ENCODE measurements at places on chromosomes 2 and 18. TPM values are rescaled to one million over a fixed set of nuclear protein-coding genes. Genes with fewer than 3 reads are reported as not detected.
A peak's percentile ranks its signal among the peaks of the same experiment; 100 is the strongest.

The ANKRD29 gene
- polyA plus RNA-seq, result 0.92 TPM

The DPP4 gene
- polyA plus RNA-seq, result 0.09 TPM

The G6PC2 gene
- polyA plus RNA-seq, result not detected

The ALPG gene
- not detected for polyA plus RNA-seq

The SLC8A1 gene
- 103 TPM for polyA plus RNA-seq

The IL1B gene
- polyA plus RNA-seq, result not detected

The EML4 gene
- 45.5 TPM for polyA plus RNA-seq

The NUP35 gene
- 19.7 TPM for polyA plus RNA-seq

DNA sequence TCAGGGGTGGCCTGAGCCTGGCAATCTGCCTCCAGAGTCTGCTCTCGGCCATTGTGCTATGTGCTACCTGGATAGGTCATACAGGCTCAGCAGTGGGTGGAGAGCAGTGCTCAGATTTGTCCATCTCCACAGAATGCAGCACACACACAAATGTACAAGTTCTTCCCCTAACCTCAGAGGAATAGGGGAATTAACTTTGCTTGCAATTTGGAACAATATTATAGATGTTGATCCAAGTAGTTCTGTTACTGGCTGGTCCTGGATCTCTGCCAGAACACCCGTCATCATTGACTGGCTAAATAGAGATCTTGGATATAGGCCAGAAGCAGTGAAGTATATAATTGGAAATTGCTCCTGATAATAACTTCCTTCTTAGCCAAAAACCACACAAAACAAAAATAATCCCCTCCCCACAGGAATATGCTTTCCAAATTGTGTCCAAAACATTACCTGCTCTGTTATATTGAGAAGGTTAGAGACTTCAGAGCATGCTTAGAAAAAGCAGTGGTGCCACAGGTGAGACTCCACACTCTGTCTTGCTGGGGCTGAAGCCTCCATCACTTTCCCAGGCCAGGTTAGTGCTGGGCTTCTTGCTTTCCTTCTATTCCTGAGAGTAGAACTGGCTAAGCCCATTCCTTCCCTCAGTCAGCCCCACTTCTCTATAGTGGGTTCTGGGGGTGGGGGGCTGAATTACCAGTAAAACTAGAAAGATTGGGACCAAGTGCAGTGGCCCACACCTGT, 38.8 kb downstream of the NCAPH start:
- H3K27me3 ChIP-seq, result no peaks in the 10 kb centered on the region
- no peaks in the 10 kb centered on the region for H3K4me1 ChIP-seq
- no peaks in the 10 kb centered on the region for H3K36me3 ChIP-seq
- peak; percentile 11 for DNase-seq

GRCh38 chr18:58761241-58761969, 90.1 kb downstream of the MALT1 start:
- no peak for DNase-seq
- H3K27ac ChIP-seq, result peak overlapping the region; percentile 18
- no peaks in the 10 kb centered on the region for H3K27me3 ChIP-seq
- H3K4me1 ChIP-seq, result peaks cover 20% of the 10 kb centered on the region
- H3K4me3 ChIP-seq, result no peak overlapping the region

GRCh38 chr2:36569267-36569856, 28.6 kb downstream of the FEZ2 start:
- peaks cover 24% of the 10 kb centered on the region for H3K4me1 ChIP-seq
- no peaks in the 10 kb centered on the region for H3K36me3 ChIP-seq
- no peak overlapping the region for H3K27ac ChIP-seq
- no peaks in the 10 kb centered on the region for H3K27me3 ChIP-seq
- DNase-seq, result no peak

GRCh38 chr18:27007880-27008279, 142.4 kb upstream of the AQP4 start:
- no peaks in the 10 kb centered on the region for H3K4me1 ChIP-seq
- H3K4me3 ChIP-seq, result no peak overlapping the region
- no peaks in the 10 kb centered on the region for H3K27me3 ChIP-seq
- H3K36me3 ChIP-seq, result no peaks in the 10 kb centered on the region
- H3K27ac ChIP-seq, result no peak overlapping the region
- DNase-seq, result no peak

DNA sequence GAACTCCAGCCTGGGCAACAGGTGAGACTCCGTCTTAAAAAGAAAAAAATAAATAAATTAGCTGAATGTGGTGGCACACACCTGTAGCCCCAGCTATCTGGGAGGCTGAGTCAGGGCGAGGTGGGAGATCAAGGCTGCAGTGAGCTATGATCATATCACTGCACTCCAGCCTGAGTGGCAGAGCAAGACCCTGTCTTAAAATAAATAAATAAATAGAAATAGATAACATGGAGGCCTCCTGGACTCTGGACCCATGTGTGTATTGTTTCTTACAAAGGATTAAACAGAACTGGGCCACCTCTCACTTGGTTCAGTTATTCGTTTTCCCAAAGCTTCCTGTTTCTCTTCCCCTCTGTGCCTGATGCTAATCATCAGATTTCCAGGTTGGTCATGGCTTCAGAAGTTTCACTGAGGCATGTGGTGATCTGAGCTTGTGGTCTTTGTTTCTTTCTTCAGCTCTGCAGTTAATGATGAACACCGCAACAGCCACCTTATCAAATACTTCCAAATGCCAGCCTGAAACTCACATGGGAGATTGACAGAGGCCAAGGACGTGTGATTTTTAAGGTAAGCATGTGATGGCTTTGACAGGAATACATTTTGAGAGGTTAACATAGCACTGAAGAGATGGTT, 83.3 kb upstream of the MAP4K4 start:
- H3K27me3 ChIP-seq, result no peaks in the 10 kb centered on the region
- no peak for DNase-seq
- no peak overlapping the region for H3K27ac ChIP-seq
- no peaks in the 10 kb centered on the region for H3K36me3 ChIP-seq
- H3K4me3 ChIP-seq, result no peak overlapping the region
- no peaks in the 10 kb centered on the region for H3K4me1 ChIP-seq

GRCh38 chr2:150674283-150674682, 186.8 kb upstream of the RND3 start:
- no peaks in the 10 kb centered on the region for H3K36me3 ChIP-seq
- H3K4me1 ChIP-seq, result no peaks in the 10 kb centered on the region
- no peak overlapping the region for H3K4me3 ChIP-seq
- no peak overlapping the region for H3K27ac ChIP-seq
- H3K27me3 ChIP-seq, result no peaks in the 10 kb centered on the region
- no peak for DNase-seq

- peaks cover 23% of the 10 kb centered on the region for H3K27me3 ChIP-seq
- H3K27ac ChIP-seq, result no peak overlapping the region
- peak overlapping the region; percentile 58 for H3K4me3 ChIP-seq
- no peaks in the 10 kb centered on the region for H3K4me1 ChIP-seq
These were observed 1.6 kb downstream of the MTCL1 start for GRCh38 chr18:8706791-8707555.

GRCh38 chr18:55322178-55322735, 265.7 kb downstream of the TCF4 start:
- DNase-seq, result peak; percentile 96
- H3K27me3 ChIP-seq, result no peaks in the 10 kb centered on the region
- peaks cover 10% of the 10 kb centered on the region for H3K4me1 ChIP-seq
- peak overlapping the region; percentile 61 for H3K27ac ChIP-seq
- H3K36me3 ChIP-seq, result no peaks in the 10 kb centered on the region

GRCh38 chr2:238928520-238929241, 80.8 kb downstream of the TWIST2 start:
- H3K27ac ChIP-seq, result no peak overlapping the region
- DNase-seq, result no peak
- H3K27me3 ChIP-seq, result no peaks in the 10 kb centered on the region
- no peak overlapping the region for H3K4me3 ChIP-seq
- H3K36me3 ChIP-seq, result no peaks in the 10 kb centered on the region

DNA sequence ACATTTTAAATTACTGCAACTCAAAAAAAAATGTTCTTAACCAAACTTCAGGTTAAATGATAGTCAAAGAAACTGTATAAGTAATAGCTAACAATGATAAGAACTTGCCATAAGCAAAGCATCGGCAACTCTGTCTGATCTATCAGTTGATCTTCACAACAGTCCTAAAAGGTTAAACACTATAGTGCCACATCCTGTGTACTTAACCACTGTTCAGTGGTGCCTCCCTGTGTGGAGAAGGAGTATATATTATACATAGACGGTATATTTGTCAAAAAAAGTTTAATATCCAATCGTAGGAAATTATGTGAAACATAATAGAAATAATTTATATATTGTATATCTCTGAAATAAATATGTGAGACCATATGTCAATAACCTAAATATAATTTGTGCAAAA, 13.0 kb downstream of the DTNA start:
- H3K4me1 ChIP-seq, result no peaks in the 10 kb centered on the region
- no peak for DNase-seq
- no peak overlapping the region for H3K27ac ChIP-seq
- no peaks in the 10 kb centered on the region for H3K27me3 ChIP-seq
